ENCODE measurements at places on chromosomes 3 and 15.

DNA sequence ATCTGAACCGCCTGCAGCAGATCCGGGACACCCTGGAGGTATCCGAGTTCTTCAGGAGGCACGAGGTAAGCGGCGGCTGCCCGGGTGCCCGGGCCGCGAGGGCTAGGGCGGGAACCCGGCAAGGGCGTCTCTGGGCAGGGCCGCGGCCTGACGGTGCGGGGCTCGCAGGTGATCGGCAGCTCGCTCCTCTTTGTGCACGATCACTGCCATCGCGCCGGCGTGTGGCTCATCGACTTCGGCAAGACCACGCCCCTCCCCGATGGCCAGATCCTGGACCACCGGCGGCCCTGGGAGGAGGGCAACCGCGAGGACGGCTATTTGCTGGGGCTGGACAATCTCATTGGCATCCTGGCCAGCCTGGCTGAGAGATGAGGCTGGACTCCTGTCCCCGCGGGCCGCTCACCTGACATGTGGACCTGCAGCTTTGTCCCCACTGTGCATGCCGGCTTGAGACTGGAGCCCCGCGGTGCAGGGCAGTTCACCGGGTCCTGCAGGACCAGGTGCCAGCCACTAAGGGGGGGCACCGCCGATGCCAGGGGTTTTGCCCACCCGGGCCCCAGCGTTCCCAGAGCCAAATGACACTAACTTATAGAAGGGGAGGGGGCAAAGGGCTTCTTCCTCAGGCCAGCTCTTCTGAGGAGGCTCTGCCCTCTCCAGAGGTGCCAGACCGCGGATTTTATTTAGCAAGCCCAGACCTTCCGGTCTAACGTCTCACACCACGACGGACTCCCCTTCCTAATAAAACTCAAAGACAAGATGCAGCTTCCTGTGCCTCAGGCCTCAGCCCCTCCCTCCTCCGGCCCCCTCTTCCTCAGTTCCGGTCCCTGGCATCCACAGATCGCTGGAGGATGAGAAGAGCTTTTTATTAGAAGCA, 9.4 kb downstream of the ITPKA start:
- no peak for DNase-seq

- DNase-seq, result no peak
Observed at GRCh38 chr3:156723182-156723619, 48.8 kb downstream of the TIPARP start.

GRCh38 chr3:79247725-79248043, 520.1 kb downstream of the ROBO1 start:
- no peak for DNase-seq

DNA sequence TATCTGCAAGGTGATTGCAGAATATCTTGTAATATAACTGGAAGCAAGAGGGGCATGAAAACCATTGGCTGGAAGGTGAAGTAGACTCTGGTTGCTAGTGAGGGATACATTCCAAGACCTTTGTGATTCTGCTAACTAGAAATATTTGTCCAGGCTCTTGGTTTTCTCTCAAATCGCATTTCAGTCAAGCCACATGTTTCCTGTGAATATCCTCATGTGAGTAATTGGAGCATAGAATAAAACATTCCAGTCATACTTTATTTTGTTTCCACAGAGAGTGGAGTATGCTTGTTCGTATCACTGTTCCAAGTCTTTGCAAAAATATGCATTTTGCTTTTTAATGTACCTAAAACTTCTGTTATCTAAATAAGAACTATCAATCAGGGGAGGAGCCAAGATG, 850.0 kb downstream of the EPHA3 start:
- DNase-seq, result no peak

DNA sequence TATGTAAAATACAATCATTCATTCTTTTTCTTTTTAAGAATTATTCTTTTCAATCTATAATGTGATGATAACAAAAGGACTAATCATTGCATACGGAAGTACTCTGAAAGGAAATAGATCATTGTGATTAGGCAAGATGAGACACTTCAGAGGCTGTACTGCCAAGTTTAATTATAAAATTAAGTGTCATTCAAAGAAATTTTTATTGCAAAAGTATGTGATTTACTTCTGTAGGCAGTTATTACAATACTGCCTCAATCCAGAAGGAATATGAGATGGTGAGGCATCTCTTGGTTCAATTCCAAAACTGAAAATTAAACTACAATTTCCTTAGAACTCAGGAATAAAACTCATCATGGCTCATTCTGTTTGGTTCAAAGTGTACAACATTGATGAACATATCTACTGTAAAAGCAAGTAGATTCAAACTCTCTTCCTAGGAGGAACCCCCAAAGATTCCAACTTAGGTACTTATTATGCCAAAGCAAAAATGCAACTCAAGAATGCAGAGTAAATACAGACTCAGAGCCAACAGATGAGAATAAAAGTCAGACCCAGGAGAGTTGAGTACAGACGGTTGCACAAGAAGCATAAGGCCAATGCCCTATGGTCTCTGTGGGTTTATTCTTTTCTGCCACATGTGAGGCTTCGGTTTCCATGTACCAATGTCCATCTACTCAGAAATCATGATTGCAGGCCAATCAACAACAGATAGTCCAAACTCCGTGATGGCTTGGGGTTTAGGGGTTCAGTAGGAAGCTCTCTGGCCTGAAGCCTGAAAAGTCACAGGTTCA, 118.5 kb upstream of the WNT5A start:
- DNase-seq, result no peak
